ENCODE measurements at places on chromosomes 12 and 14.

GRCh38 chr12:55659486-55660385 lies 23.0 kb downstream of the OR10P1 start:
- DNase-seq: no peak

DNA sequence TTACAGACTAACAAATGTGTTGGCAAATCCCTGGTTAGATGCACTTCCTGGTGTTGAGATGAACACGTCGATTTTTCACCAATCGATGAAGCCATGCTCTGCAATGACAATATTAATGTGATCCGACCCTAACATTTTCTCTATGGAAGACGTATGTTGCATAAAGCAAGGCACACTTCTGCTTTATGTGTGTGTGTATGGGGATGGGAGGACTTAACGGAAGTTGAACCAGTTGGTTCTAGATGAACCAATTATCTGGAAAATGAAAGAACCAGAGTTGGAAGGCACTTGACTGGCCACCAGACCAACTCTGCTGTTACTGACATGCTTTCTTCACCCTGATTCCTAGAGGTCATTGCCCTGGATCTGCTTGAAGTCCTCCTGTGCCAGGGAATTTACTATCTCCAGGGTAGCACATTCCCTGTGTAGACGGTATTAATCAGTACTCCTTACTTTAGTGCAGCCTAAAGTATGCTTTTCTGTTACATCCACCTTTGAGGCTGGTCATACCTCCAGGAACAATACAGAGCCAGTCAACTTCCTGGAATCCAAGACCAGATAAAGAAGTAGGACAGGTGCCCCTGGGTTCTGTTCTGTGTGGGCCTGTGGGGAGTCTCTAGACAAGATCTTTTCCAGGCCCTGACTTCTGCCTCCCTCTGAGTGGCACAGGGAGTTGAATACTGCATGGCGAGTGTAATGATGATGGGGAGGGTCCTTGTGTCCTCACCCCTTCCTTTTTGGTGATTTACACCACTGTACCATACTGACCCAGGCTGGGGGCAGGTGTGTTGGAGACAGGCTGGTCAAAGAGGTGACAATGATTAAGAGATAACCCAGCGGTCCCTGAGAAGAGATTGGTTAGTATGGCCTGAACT lies 4.1 kb downstream of the SDR39U1 start:
- no peak for DNase-seq

DNA sequence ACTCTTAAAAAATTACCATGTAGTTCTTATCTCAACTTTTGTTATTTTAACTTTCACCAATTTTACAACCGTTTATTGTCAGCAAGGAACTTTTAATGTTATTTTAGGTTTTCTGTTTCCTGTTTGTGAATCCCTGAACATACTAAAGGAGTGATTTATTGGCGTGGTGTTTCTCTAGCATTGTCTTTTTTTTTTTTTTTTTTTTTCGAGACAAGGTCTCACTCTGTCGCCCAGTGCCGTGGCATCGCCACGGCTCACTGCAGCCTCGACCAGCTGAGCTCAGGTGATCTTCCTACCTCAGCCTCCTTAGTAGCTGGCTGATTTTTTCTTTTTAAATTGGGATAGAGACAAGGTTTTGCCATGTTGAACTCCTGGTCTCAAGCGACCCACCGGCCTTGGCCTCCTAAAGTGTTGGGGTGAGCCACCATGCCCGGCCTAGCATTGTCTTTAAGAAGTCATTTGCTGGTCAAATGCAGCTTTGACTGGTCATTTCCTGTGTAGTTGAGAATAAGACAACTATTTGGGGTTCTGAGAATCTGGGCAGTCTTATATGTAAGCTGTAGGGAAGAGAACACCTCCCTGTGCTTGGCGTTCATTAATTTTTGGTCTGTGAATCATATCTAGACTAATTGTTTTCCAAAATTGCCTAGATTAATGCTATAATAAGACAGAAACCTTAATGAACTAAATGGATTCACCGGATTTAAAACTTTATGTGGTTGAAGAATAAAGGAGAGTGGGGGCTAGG lies 2.1 kb downstream of the WASHC4 start:
- DNase-seq: no peak

GRCh38 chr12:49932023-49932422 lies 18.5 kb upstream of the AQP2 start:
- no peak for DNase-seq

- DNase-seq: no peak
Observed at GRCh38 chr12:71870416-71870815, 30.9 kb downstream of the TBC1D15 start.

DNA sequence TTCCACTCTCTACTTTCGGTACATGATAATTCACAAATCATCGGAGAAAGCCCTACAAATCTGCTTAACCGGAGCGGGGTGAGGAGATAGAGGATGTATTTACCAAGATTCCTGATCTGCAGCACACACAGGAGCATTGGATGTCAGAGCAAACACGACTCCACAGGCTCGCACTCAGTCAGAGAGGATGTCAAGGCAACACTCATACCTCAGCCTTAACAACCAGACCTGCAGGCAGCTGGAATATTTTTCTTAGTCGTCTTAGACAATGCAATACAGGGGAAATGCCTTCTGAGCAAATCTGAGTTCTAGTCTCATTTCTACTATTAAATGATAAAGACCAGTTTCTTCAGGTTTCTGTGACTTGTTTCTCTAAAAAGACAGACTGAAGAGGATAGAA lies 159.3 kb upstream of the CPNE8 start:
- peak; percentile 86 for DNase-seq

GRCh38 chr12:102535306-102535705 lies 54.9 kb upstream of the IGF1 start:
- DNase-seq: peak; percentile 63

DNA sequence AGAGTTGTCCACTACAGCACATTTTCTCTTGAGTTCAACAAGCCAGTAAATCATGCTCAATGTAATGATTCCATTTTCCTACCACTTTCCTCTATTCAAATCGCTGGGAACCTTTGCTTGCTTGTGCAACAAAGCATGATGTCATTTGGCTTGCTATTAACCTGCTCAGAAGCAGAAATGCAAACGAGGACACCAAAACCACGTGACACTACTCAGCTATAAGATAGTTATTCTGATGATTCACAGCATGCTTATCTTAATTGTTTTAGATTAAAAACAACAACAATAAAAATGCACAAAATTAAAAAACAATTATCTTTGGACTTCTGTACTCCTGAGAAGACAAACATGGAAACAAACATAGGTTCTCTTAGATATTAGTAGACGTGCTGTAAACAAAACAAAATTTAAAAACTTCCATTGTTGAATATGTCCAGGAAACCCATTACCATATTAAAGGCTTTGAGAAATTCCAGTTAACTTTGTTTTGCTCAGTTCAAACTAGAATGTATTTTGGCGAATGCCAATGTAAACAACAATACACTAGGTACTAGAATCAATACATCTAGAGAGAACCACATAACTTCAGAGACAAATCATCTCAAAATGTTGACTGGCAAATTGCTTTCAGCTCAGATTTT lies 77.5 kb upstream of the KRAS start:
- no peak for DNase-seq

DNA sequence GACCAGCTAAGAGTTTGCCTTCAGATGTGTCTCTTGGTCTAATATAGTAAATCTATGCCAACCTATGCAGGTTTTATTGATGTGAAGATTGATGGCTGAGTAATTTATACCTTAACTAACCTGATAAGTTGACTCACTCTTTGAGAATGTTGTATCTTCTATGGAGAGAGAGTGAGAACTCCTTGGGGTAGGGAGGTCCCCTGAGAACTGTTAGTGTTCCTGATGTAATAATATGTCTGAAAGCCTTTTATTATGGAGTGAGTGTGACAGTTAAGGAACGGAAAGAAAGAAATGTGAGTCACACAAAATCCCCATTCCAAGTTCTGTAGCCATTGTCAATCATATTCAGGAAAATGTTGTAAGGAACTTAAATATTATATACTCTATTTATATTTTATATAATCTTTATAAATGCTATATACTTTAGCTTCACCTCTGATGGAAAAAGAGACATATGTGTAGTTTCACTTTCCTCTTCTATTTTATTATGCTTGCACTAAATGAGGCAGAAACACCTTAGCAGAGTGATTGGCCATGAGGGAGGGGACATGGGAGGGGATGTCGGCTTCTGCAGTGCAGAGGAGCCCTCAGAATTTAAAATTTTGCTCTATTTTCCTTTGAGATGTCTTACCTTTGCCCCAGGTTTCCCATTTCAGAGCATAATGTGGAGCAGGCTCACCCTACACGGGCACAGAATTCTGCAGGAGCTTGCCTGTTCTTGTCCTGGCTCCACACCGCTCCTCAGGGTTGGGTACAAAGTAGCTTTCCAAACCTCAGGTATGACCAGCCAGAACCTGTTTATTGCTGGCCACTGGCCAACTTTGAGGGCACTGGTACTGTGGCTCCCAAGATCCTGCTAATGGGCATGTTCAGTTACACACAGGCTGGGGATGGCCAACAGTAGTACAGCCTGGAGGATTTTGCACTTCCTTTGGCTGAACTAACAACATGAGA lies 57.7 kb downstream of the ARF6 start:
- no peak for DNase-seq

GRCh38 chr14:73168274-73168673 lies 32.0 kb downstream of the PSEN1 start:
- no peak for DNase-seq

DNA sequence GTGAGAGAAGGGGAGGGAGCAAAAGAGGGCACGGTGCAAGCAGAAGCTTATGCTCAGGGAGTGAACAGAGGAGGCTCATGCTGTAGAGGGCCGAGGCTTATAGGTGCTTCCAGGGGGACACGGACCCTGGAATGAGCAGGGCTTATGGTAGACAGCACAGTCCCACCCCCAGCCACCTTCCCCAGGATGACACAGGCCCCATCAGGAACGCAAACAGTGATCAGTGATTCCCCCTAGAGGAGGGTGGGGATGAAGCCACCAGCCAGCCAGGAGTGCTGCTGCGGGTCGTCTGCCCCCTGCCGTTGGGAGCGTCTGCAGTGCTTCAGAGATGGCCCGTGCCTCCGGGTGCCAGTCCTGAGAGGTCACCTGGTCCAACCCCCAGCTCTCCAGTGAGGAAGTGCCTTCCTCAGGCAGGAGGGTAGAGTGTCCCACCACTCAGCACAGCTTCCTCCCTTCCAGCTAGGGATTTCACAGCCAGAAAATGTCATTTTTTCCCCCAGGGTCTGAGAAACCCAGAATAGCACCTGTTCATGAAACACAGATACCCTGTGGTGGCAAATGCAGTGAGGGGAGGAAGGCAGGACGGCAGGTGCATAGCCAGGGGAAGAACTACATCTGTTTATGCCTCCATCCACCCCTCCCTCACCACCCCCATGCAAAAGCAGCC lies 60.7 kb downstream of the SLC6A12 start:
- peak; percentile 24 for DNase-seq

DNA sequence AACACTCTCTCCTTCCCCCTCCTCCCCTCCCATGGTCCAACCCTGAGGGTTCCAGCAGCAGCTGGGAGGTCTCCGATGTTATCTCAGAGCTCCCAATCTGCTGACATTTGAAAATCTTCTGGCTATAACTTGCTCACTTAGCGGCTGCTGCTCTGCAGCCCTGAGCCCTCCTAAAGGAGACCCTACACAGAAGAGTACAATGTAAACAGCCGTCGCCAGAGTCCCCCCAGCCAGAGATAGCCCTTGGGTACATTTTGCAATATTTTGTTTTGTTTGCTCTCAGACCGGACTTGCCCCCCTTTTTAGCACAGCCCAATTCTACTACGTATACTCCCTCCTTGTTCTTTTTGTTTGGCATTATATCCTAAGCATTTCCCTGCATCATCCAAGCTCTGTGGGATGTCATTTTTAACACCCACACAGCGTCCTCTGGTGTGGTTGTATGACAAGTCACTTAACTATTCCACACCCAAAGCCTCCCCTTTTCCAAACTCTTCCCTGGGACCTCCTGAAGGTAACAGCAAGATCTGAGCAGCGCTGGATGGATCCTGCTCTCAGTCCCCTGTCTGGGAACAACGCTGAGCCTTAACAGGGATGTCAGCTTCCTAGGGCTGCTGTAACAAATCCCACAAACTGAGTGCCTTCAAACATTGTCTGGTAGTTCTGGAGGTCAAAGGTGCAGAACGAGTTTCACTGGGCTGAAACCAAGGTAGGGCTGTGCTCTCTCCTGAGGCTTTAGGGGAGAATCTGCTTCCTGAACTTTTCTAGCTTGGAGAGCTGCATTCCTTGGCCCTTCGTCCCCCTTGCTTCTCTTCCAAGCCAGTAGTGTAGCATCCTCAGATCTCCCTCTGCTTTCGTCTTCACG lies 25.3 kb upstream of the TCL1B start:
- no peak for DNase-seq

- peak; percentile 63 for DNase-seq
Observed at GRCh38 chr14:67680121-67680602, 5.7 kb upstream of the VTI1B start.

DNA sequence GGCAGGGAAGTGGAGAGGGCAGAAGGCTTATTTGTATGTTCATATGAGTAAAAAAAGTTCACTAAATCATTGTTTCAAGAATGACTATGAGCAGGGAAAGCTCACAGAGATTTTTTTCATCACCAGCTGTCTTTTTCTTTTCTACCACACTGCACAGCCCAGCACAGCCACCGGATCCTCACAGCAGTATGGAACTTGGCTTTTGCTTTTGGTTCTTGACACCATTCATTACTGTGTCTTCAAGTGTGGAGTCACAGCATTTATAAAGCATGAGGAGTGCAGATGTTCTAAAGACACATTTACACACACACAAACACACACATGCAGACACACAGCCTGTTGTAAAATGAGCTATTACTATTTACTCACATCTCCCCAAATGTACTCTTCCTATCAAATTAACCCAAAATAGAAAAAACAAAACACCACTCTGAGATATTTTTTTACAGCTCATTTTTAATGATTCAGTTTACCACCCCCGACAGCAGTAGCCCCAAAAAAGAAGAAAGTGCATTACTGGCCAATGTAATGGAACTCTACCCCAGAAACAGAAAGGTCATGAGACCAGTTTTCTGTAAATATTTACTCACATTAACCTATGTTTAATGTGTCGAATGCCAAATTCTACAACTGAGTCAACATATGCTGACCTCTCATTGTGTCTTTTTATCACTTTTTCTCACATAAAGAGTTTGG lies 60.5 kb downstream of the BTG1 start:
- DNase-seq: no peak

GRCh38 chr14:77130386-77130785 lies 11.2 kb downstream of the ZDHHC22 start:
- no peak for DNase-seq

DNA sequence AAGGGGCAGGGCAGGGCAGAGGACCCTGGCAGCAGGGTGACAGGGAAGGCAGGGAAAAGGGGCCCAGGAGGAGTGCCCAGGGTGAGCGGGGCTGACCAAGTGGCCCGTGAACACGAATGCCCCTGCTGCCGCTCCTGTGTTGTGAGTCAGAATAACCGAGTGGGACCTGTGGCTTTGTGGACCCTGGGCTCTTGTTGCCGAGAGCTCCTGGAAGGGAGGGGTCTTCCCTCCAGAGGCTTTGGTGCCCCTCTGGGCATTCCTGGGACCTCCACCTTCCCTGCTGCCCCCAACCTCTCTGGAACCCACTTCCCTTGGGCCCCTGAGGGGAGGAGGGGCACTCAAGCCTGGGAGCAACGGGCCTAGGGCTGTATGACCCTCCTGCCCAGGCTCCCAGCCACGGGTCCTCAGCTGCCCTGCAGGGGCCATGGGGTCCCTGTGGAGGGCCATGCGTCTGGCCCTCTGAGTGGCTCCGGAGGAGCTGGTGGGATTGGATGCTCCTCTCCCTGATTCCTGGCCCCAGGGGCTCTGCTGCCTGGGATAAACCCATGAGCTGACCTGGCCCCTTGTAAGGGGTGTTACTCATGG lies 319.4 kb downstream of the TMEM121 start:
- DNase-seq: no peak

Data from trophoblast cell (in vitro differentiated cells and primary cell).